ENCODE measurements at places on chromosomes 2 and 18.

DNA sequence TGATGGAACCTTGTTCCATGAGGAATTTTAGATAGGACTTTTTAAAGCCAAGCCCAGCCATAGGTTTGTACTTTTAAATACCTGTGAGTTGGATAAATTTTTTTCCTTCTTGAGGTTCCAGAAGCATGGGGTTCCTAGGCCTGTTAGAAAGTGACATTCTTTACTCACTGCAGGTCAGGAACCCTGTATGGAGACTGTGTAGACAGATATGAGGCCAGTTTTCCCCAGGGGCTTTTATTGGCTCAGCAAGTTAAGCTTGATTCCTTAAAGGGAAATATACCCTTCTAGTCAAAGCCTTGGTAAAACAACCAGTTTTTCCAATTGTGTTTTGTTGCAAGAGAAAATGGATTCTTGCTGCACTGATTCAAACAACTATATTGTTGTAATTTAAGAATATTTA is 38.4 kb upstream of the GMCL1 start:
- no peak for DNase-seq

- DNase-seq: no peak
Measured at GRCh38 chr2:2057125-2057721, 273.9 kb downstream of the MYT1L start.

DNA sequence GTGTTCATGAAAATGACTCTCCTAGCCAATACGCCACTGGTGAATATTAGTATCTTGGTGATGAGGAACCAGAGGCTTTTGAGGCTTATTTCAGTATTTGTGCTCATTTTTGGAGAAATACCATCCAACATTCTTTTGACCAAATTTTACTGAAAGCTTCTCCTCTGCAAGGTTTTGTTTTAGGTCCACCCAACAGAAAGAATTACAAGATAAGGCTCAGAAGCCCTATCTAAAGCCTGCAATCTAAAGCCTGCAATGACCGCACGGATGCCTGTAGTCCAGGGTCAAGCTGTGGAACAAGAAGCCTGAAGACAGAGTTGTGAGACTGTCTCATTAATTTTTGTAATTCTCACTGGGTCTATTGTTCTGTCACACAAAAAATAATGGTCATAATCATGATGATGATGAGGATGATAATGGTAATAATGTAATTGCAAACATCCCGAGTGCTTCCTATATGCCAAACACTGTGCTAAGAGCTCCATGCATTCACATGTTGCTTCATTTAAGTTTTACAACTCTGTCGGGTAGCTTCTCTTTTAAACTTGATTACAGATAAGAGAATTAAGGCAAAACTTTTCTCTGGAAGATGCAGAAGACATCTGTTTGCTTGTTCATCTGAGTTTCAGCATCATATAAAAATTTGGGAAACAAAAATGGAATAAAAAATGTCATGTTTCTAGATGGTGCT is 33.2 kb upstream of the NCOA1 start:
- DNase-seq: no peak

GRCh38 chr2:41414486-41415230 is 633.2 kb upstream of the PKDCC start:
- peak; percentile 10 for DNase-seq

DNA sequence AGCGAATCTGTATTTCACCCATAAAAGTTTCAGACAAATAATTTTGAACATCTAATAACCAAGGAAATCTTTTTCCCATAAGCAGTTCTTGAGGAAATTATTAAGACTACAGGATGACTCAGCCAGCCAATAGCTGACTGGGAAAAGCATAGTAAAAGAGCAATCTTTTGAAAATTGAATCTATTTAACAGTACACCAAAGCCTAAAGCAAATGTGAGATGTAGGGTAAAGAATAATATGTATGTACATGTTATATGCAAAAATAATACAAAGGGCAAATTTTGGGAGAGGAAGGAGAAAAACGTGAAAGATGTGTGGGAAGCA is 12.6 kb upstream of the KDSR start:
- DNase-seq: peak; percentile 2

DNA sequence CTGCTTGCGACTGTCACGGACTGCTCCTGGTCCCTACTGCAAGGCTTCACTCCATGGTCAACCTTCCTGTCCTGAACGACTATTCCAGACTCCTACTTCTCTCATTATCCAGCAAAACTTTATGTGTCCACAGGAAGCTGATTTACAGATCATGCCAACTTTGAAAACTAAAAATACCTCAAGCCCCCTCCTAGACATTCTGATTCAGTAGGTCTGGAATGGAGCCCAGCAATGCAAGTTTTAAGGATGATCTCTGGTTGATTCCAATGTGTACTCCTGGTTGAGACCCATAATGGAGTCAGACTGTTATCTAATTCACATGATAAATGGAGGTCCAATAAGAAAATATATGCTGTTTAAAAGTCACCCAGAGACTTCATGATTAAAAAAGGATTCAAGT is 13.1 kb upstream of the LRATD1 start:
- no peak for DNase-seq

- no peak for DNase-seq
Measured at GRCh38 chr2:15858466-15858865, 81.9 kb upstream of the MYCN start.

DNA sequence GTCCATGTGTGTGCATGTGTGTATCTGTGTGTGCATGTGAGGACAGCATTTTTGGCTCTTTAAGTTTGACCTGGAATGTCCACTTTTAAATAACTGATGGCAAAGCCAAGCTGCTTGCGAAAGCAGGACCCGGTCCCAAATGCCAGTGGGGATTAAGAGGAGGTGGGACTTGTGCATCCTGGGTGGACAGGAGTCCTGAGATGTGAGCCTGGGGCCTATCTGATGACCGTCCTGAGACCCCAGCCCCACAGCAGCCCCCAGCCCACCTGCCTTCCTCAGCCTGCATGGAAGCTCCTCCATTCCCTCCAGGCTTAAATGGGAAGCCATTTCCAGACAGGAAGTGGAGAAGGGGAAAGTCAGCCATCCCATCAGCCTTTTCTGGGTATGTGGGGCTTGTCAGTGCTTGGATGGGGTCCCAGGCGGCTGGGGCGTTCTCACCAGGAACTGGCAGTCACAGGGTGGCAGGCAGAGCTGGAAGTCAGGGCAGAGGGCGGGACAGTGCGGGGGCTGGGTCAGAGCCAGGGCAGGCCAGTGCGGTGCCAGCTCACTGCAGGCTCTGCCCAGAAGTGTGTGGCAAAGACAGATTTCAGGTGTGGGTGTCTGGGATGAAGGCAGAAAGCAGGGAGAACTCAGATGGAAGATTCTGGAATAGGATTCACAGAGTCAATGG is 117.8 kb downstream of the ACKR3 start:
- no peak for DNase-seq

GRCh38 chr2:102030502-102030854 is 38.7 kb downstream of the IL1R2 start:
- DNase-seq: no peak

- peak; percentile 44 for DNase-seq
Measured at GRCh38 chr18:58135701-58136331, 91.8 kb downstream of the NEDD4L start.
